ENCODE measurements at places on chromosomes 3 and 15.

- no peak for DNase-seq
Observed at GRCh38 chr15:60767134-60767824, 288.3 kb upstream of the ICE2 start.

- no peak for DNase-seq
Observed at GRCh38 chr3:128368626-128369025, 98.1 kb downstream of the DNAJB8 start.

- DNase-seq = no peak
Observed at GRCh38 chr3:10505791-10506585, 602 bp upstream of the ATP2B2 start.

DNA sequence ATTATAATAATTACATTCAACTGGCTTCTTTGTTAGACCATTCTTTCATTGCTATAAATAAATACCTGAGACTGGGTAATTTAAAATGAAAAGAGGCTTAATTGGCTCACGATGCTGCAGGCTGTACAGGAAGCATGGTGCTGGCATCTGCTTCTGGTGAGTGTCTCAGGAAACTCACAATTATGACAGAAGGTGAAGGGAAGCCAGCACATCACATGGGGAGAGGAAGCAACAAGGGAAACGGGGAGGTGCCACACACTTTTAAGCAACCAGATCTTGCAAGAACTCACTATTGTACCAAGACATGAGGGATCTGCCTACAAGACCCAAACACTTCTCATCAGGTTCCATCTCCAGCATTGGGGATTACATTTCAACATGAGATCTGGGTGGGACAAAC lies 413.1 kb upstream of the ARRDC4 start:
- DNase-seq = no peak

DNA sequence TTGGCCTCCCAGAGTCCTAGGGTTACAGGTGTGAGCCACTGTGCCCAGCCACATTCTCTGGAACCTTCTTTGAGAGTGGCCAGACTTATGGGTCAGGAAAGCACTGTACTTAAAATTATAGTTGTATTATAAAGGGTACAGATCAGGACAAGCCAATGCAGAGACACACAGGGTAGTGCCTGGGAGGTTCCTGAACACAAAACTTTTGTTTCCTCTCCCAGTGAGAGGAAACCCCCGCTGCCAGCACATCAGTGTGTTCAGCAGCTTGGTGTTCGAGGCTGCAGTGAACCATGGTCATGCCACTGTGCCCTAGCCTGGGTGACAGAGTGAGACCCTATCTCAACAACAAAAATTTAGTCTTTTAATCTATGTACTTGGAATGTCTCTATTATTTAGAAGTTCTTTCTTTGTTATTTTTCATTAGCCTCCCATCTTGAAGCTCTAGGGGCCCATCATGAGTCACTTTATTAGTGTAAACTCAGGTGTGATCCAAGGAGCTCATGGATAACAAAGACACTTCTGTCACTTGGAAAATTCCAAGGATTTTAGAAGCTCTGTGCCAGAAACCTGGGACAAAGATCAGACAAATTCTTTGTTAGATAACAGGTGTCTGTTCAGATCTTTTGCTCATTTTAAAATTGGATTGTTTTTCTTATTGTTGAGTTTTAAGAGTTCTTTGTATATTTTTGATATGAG lies 7.8 kb downstream of the BLOC1S6 start:
- DNase-seq = no peak

- DNase-seq = no peak
Observed at GRCh38 chr15:59819092-59819491, 130.0 kb upstream of the BNIP2 start.
